ENCODE measurements at places on chromosomes 6 and 20.

- DNase-seq: no peak
Measured at GRCh38 chr6:45697605-45698004, 318.1 kb downstream of the CLIC5 start.

DNA sequence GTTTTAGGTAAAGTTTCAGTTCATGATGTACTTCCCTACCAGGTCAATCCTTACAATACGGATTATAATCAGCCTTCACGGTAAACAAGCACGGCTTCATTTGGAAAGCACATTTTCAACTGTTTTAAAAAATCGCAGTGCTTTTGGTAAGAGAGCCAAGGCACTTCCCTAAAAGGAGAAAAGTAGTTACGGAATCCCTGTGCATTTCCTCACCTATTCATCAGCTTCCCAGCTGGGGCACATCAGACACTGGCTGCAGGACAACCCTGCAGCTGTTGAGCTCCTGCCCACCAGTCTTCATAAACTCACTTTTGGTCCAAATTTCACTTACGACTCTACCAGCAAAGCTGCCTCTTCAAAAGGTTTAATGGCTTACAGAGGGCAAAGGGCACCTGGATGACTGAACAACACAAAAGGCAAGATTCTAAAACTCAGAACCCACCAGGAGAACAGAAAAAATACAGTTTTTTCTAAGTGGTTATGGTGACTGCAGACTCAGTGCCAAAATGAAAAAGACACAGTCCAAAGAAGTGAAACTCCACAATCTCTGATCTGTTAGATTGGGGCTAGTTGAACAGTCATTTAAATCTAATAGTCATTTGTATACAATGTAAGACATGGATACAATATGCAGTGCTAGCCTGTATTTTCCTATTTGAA, 7.5 kb downstream of the SNX5 start:
- DNase-seq: no peak

GRCh38 chr6:159039885-159040258, 4.9 kb downstream of the TAGAP start:
- DNase-seq: no peak

- no peak for DNase-seq
Measured at GRCh38 chr6:70524721-70525286, 41.9 kb upstream of the SDHAF4 start.

DNA sequence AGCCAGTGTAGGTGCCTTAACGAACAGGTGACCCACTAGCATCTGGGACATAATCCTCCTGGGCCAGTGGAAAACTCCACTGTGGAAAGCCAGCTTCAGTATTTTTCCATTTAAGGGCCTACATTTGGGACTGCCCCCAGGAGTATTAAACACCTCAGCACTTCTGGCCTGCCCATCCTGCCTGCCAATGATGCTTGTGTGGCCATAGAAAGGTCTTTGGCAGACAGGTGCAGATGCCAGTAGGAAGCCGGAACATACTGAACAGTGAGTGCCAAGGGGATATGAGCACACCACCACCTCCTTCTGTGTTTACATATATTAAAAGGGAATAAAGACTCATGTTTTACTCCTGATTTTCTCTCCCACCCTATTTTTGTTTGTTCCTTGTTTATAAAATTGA, 19.9 kb downstream of the MCM8 start:
- no peak for DNase-seq

DNA sequence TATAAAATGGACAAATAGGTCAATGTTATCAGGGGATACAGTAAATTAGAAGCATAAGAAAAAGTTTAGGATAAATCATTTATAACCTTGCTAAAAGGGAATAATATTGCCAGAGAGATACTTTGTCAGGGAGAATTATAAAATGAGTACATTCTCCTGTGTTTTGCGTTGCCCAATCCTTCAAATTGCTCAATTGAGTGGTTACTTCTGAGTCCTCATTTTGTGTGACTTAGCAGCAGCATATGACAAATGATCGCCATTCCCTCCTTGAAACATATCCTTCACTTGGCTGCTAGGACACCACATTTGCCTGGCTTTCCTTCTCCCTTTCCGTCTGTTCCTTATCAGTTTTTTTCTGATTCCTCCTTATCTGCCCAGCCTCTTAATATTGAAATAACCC, 106.7 kb upstream of the FLRT3 start:
- DNase-seq: no peak

GRCh38 chr6:166872531-166873009, 83.8 kb downstream of the RNASET2 start:
- DNase-seq: no peak

- DNase-seq: no peak
Measured at GRCh38 chr6:18412068-18412467, 24.9 kb downstream of the RNF144B start.

GRCh38 chr6:18400831-18401446, 13.8 kb downstream of the RNF144B start:
- no peak for DNase-seq

- no peak for DNase-seq
Measured at GRCh38 chr6:43869792-43870659, 100.0 kb downstream of the VEGFA start.

DNA sequence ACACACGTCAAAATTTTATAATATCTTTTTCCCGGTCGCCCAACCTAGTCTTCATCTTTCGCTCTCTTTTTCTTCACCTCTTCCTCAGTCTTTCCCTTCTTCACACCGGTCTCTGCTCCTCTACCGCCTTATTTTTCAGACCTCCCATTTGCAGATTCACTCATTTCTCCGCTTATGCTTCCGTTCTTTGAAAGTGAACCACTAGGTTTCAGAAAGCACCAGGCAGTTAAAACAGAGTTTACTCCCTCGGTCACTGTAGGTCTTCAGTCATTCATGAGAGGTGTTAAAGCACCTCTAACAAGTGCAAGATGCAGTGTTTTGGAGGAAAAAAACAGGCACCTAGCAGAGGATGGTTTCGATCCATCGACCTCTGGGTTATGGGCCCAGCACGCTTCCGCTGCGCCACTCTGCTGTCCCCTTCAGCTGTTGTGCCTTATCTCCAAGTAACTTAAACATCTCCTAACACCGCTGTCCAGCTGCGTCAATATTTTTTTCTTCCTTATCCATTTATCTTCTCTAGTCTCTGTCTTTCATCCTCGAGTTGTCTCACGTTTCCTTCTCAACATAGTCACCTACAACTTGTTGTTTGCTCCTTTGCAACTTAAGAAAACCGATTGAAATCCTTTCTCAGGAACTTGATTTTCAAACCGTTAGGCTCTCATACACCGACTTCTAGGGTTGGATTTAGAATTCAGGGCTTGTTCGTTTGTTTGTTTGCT, 119.7 kb upstream of the ZNF184 start:
- DNase-seq: peak; percentile 89

DNA sequence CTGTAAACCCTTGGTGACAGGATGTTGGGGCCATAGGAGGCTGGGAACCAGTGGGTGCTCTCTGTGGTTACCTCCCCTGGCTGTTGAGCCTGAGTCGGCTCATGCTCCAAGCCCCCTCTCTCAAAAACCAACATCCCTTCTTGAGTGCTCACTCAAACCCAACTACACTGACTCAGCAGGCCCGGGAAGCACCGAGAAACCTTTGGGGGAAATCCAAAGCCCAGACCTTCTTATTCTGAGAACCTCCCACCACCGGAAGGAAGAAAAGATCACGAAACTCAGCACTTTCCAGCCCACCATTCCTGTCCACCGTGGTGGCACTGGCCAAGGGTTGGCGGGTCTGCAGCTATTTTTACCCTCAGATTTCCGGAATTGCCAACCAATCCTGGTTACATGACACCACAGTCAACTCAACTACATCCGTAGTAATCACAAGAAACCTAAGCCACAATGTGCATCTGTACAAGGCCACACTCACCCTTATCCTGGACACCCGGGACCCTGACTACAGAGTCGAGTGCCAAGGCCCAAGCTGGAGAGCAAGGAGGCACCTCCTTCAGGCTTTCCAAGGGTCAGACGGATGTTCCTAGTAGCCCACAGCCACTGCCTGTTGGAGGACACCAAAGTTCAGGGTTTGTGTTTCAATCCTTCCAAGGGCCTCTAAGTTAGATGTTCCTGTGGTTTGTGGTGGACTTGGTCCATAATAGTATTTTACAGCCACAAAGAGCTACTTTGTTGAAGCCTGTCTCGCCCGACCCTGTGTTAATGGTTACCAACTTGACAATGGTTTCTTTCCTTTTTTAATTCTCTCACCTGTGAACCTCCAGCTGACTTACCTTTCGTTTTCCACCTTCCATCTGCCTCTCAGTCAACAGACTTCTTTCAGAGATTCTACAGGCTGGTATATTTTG, 317.0 kb downstream of the CDC5L start:
- no peak for DNase-seq

- DNase-seq: peak; percentile 34
Measured at GRCh38 chr20:33719277-33719988, 677 bp downstream of the PXMP4 start.

DNA sequence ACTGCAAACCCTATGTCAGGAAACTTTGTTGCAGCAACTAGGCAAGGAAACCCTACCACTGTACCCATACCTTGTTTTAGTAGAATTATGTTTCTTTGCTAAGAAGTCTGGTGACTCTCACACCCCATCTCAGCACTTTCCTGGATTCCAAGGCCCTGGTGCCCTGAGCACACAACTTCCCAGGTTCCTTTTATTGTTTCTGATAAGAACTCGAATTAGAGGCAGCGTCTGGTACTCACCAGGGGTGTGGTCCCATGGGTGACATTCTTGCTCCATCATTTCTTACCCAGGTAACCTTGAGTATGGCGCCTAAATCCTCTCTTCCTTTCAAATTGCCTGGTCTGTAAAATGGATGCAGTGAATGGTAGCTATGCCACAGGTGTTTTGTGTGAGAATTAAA, 34.1 kb downstream of the MYB start:
- no peak for DNase-seq

DNA sequence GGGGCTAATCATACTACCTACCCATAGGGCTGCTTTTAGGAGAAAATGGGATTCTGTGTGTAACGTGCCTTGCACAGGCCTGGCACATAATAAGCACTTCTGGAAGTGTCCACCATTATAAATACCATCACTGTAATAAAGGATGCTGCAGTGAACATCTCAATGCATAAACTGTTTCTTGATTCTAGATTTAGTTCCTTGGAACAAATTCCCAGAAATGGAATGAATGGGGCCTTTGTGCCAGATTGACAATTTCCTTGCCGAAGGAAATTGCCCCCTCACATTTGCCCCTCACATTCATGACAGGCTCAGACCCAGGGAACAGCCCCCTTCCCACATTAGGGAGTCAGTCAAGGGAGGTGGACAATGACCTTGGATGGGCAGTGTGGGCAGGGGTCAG, 29.2 kb downstream of the BPIFB4 start:
- DNase-seq: no peak

GRCh38 chr20:40462566-40462965, 226.5 kb downstream of the MAFB start:
- no peak for DNase-seq

GRCh38 chr6:132719736-132720448, 6.0 kb upstream of the VNN1 start:
- no peak for DNase-seq

- peak; percentile 41 for DNase-seq
Measured at GRCh38 chr6:52263709-52264540, 19.6 kb upstream of the IL17F start.

- DNase-seq: no peak
Measured at GRCh38 chr20:38091441-38092216, 58.1 kb downstream of the RPRD1B start.

- no peak for DNase-seq
Measured at GRCh38 chr20:4925842-4926530, 75.3 kb downstream of the SLC23A2 start.

GRCh38 chr6:82691997-82692396, 328.4 kb downstream of the TPBG start:
- no peak for DNase-seq

- no peak for DNase-seq
Measured at GRCh38 chr6:154432533-154433476, 76.2 kb upstream of the IPCEF1 start.

GRCh38 chr20:14915356-14915755, 577.9 kb upstream of the FLRT3 start:
- no peak for DNase-seq

GRCh38 chr6:6635291-6635690, 46.8 kb downstream of the LY86 start:
- DNase-seq: no peak

GRCh38 chr20:57071954-57072583, 194.4 kb downstream of the BMP7 start:
- no peak for DNase-seq

DNA sequence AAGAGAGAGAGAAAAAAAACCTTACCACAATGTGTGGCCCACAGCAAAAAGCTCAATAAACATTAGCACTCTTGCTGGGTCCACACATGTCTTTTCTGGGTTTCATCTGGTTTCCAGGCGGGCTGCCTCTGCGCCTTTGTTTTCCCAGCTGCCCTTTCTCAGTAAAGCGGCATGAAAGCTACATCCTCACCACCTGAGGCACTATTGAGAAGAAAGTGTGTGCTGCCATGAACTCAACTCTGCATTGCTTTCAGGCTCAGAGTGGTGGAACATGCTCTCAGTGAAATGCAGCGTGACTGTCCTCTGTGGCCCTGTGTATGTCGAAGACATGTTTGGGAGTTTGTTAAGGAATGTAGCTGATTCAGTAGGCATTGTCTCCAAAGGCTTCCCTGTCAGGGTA, 102.3 kb downstream of the LYRM2 start:
- DNase-seq: peak; percentile 78

GRCh38 chr6:125477844-125478243, 176.1 kb upstream of the HDDC2 start:
- no peak for DNase-seq

DNA sequence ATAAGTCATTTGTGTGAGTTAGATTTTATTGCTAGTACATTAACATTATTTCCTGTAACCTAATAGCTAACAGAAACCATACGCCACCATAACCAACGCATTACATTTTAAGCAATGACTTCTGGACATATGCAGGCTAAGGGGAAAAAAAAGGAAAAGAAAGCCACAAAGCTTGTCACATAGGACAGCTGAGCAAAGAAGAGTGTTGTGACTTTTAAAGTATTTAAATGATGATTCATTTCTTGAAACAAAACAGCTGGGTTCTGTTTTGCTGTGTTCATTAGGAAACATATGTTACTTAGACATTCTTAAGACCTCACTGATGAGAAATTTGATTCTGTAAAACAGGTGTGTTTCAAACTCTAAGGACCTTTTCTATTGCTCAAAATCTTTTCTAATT, 171.4 kb downstream of the COL9A1 start:
- no peak for DNase-seq

GRCh38 chr6:74447013-74447412, 751.0 kb downstream of the CD109 start:
- no peak for DNase-seq

DNA sequence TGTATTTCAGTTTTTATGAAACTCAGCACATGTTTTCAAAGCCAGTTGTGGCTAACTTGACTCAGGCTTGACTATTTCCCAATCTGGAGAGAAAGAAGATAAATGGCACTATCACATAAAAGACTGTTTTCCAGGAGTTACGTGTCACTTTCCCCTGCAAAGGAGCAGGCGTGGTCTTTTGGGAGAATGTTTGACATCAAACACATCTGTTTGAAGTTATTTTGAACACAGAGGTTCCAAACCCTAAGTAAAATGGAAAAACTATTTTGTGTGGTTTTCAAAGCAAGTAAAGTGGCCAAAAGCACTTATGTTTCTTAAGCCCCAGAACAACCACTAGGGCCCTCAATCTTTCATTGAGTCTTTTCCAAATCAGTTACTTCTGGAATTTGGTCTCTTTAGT, 89.7 kb downstream of the FOXF2 start:
- no peak for DNase-seq
